ENCODE measurements at places on chromosomes 2 and 18.
A peak's percentile ranks its signal among the peaks of the same experiment; 100 is the strongest.

DNA sequence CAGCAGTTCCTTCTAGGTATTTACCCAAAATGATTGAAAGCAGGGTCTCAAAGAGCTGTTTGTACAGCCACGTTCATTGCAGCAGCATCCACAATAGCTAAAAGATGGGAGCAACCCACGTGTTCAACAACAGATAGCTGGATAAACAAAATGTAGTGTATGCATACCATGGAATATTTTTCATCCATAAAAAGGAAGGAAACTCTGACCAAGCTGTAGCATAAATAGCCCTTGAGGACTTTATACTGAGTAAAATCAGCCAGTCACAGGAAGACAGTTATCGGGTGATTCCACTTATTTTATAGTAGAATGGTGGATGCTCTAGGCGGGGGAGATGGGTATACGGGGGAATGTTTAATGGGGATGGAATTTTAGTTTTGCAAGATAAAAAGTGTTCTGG is 7.5 kb downstream of the TRAPPC12 start:
- no peak for DNase-seq

GRCh38 chr2:144454466-144455287 is 65.2 kb downstream of the ZEB2 start:
- peak; percentile 44 for DNase-seq

DNA sequence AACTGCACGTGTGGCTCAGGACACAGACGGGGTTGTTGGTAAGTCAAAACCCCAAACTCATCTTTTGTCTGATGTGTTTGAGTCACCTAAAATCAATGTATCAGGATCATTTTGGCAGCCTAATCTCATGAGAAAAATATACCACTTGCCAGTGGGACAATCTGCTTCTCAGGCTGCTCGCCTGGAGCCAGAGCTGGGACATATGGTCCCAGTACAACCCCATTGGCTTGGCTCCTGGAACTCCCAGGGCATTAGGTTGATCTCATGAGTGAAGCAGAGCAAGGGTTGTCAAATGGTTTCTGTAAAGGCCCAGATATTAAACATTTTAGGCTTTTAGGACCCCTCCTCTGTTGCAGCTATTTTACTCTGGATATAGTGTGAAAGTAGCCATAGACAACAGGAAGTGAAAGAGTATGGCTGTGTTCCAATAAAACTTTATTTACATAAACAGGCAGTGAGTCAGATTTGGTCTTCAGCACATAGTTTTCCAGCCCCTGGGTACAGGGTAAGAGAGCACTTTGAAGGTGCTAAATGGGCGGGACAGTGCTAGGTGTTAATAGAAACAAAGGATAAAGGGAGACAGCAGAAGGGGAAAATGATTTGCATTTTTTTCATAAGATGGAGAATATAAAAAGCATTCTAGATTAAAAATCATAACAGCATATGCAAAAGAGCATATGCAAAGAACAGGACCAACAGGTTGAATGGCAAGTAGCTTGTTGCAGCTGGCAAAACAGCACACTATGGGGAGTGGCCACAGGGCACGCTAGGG is 290.8 kb downstream of the KCNS3 start:
- peak; percentile 39 for DNase-seq

DNA sequence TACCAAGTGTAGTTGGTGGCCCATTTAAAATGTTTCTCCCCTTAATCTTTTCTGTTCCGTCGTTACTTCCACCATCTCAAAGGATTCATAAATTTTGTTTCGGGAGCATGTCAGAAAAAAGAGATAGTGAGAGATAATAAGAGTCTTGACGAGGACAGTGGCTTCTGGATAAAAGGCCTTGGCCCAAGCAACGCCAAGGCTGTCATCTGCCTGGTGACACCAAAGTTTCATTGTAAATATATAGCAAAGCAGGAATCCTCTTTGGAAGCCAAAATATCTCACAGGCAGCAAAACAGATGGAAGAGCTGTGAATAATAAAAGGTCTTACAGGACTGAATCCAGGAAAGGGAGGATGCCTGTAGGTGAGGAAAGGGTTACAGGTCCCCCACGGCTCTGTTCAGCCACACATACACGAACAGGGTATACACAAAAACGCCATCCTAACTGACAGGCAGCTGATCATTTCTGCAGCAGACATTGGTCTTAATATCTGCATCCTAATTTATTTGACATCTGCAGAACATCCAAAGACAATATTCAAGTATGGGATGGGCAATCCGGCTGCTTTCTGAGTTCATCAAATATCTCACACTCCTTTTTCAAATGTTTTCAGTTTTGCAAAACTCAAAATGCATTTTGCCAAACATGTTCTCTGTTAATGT is 382.8 kb downstream of the OSR1 start:
- no peak for DNase-seq

GRCh38 chr2:47010176-47010575 is 94.6 kb upstream of the MCFD2 start:
- no peak for DNase-seq

DNA sequence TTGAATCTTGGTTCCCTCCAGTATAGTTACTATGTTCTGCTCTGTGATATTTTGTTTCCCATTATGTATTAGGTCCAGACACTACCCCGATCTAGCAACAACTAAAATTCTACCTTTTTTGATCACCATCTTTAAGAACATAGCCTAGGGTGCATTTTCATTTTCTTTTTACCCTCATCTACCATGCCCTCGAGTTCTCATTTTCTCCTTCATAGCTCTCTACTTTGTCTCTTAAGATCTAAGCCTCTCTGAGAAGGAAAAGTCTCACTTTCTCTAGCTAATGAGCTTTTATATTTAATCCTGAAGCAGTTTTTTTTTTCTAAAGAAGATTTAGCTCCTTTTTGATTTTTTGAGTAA is 1089.4 kb upstream of the SLC39A10 start:
- no peak for DNase-seq

DNA sequence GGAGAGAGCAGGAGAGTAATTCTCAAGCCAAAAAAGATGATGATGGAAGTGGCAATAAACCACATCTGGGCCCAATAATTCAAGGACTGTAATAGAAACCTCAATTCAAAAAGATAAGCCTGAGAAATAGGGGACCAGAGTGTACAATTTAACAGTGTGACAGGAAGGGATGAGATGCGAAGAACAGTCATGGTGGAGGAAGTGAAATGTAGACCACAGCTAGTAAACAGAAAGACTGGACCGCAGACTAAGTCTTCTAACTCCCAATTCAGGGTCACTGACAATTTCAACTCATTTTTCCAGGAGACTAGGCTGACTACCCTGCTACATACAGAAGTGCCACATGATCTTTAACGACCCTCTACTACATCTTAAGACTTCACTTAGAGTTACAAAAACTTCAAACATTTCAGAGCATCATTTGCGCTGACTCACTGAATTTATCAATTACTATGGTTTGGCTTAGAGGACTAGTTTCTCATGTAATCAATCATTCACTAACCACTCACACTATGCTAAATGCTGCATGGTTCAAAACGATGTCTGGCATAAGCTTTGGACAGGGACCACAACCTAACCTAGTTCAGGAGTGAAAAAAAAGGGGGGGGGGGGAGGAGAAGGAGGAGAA is 9.0 kb downstream of the CUL3 start:
- DNase-seq: peak; percentile 20

- DNase-seq: no peak
Observed at GRCh38 chr2:46798041-46798440, 117.6 kb downstream of the MCFD2 start.
